ENCODE measurements at places on chromosomes 7 and 10.

DNA sequence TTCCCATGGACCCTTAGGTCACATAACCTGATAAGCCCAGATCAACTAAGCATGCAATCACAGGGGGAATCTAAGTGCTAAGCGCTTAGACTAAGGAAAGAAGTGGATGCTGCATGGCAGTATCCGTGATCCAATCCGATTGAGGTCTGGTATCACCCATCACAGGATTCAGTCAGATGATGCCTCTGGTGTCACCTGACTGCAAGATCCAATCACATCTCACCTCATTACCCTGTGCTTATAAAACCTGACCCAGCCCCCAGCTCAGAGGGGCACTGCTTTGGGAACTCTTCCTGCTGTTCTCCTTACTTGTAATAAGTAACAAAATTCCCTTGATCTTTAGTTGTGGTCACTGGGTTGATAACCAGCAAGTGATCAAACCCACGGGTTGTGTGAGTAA, 84.7 kb upstream of the TMEM168 start:
- no peak for DNase-seq

- no peak for DNase-seq
These were observed 65.6 kb upstream of the FAM171A1 start for GRCh38 chr10:15436696-15437095.

DNA sequence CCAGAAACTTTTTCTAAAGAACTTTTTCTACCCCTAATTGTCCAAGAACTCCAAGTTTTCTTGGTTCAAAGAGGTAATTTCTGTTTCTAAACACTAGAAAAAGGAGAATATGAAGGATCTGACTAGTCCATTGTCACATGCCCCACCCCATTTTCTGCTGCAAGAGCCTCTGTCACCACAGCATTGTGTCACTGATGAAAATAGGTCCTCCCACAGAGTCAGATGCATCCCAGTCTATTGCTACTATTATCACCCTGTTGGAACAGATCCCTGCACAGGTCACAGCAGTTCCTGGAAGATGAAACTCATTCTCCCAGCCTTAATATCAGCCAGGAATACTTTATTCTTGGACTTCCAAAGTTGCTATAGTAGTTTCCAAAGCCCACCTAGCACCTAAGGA, 7.5 kb upstream of the CFTR start:
- DNase-seq: no peak

- DNase-seq: no peak
These were observed 390.1 kb downstream of the NXPH1 start for GRCh38 chr7:8823486-8823885.

DNA sequence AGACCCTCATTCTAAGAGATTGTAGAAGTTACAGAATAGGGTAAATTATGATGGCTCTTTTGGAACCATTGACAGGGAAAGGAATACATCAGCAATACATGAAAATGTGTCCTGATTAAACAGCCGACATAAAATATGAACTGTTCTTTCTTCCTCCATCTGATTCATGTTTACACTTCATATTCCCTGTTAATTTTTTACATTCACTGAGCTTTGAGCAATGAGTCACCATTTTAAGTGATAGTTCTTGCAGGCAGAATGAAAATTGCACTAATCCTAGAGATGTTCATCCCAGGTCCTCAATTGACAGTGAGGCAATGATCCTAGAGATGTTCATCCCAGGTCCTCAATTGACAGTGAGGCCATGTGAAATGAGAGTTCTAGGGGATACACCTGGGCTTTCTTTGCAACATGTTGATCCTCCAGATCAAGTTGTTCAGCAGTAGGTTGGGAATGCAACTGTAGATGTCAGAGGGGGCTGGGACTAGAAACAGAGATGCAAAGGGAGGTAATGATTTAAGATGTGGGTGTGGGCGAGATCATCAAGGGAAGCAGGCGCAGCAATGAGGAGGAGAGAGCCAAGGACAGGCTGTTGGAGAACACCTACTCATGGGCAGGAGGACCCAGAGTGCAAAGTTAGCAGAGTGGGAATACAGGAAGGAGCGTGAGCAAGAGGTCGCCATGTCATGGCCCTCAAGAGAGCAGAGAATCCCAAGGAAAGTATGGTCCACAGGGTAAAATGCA, 138.7 kb downstream of the ZNF365 start:
- DNase-seq: no peak

DNA sequence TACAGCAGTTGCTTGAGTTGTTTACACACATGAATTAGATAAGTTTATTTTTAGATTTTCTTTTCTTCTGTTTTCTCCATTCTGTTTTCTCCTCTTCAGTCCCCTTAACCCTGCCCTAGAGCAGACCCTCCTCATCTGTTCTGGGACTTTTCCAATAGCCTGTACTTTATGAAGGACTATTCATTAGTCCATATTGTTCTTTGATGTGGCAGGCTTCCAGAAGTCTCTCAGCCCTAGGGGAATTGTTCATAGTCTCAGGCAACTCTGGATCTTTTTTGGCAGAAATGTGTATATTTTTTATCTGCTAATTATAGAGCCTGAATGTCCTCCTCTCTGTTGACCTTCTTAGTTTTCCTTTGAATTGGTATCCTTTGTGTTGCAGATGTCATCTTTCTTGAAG, 25.4 kb downstream of the KAT6B start:
- DNase-seq: no peak

DNA sequence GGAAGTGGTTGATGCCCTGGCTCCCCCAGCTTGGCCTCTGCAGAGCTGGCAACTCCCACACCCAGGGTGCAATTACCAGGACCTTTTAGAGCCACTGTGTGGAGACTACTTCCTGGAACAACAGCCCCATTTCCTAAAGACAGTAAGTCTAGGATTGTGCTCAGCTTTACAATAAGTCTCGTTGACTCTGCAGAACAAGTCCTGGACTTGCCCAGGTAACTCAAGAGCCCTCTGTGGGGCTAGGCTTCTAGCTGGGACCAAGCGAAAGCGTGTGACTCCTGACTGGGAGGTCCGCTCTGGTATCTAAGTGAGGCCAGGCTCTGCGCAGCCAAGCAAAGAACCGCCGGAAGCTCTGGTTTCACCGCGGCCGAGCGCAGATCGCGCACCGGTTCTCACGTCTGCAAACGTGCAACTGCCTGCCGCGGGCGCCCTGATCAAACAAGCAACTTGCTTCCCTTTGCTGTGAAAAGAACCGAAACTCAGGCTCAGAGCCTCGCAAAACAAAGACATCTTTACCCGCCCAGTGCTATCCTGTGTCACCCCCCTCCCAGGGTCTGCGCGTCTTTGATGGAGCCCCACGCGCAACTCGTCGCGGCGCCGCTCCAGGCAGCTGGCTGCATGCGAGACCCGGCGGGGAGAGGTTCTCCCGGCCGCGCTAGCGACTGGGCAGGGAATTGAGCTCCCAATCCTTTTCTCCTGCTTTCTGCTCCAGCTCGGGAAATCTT, 4.4 kb upstream of the PDLIM1 start:
- DNase-seq: no peak

DNA sequence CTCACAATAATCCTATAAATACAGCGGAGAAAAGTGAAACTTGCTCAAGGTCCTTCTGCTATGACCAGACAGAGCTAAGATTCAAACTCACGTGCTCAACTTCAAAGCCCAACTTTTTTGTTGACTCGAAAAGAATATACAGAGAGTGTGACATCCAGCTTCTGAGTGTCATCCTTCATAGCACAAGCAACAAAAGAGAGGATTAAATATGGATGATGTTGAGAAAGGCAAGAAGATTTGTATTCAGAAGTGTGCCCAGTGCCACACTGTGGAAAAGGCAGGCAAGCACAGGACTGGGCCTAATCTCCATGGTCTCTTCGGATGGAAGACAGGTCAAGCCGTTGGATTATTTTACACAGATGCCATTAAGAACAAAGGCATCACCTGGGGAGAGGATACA, 2.1 kb upstream of the FAM3C start:
- no peak for DNase-seq

GRCh38 chr10:22315455-22316285, 518 bp upstream of the COMMD3 start:
- DNase-seq: no peak

DNA sequence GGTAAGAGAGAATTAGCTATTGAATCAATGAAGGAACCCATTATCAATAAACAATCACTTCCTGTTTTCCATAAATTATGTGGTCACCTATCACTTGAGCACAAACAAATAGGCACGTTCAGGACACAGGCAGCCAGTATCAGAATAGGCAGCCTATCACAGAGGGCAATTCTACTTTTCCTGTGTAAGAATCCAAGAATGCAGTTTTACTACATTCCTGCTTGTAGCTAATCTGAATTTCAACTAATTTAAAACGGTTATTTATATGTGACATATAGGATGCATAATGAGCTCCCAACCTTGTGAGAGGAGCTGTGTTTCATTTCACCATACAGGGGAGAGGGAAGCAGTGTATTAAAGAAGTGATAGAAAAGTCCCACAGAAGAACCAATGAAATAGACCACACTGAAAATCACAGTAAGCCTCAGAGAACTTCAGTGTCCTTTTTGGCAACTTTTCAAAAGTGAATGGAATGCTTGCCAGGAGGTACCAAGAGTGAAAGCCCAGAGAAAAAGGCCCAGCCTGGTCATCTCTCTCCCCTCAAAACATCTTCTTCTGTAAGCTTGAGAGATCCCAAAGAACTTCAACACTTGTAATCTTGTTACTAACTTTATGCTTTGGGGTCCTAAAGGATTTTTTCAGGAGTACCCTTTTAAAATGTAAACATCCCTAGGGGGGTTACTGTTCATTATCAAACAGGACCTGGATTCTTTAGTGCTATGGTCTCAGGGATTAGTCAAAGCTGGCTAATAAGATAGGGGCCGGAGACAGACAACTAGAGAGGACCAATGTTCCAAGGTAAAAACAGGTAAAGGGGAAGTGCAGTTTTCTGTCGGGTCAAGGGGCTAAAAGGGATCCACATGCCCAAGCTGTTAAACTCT, 1.3 kb downstream of the IMMP2L start:
- DNase-seq: no peak

GRCh38 chr7:106071356-106071998, 40.6 kb downstream of the SYPL1 start:
- DNase-seq: no peak

DNA sequence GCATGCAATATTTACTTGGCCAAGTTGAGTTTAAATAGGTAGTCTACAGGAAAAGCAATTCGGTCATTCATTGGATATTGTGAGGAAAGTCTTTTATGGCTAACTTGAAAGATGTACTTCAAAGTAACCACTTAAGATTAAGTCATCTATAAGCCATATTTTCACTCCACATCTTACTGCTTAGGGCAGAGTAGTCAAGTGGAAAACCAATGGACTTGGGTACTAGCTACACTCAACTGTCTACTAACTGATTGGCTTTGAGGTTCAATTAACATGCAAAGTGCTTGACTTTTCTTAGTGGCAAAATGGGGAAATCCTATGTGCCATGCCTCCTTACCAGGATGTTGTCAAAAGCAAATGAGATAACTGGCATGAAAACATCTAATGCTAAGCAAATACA, 51.0 kb downstream of the CAV1 start:
- DNase-seq: no peak

- DNase-seq: no peak
These were observed 14.3 kb downstream of the CYP3A5 start for GRCh38 chr7:99665312-99666012.

DNA sequence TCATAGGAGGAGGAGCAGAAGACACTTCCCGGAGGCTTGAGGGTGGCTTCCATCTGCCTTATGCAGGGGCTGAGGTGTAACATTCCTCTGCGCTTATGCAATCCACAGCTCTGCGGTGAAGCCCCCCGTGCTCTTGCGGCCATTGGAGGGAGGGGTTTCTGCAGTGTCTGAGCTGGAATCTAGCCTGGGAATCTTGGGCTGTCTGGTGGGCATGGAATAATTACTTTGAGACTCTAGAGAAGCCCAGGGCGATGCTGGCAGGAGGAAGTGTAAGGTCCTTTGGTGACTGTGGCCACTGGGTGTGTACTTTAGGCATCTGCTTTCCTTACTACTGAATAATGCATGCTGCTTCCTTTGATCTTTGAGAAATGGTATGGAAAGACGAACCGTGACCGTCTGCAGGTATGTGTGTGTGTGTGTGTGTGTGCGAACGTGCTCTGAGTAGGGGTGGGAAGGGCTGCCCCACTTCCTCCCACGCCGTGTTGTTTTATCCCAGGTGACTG, 181.0 kb downstream of the PRPF18 start:
- no peak for DNase-seq

GRCh38 chr10:119653916-119654315, 2.7 kb downstream of the BAG3 start:
- DNase-seq: no peak

GRCh38 chr10:101562231-101562630, 25.8 kb downstream of the POLL start:
- no peak for DNase-seq

DNA sequence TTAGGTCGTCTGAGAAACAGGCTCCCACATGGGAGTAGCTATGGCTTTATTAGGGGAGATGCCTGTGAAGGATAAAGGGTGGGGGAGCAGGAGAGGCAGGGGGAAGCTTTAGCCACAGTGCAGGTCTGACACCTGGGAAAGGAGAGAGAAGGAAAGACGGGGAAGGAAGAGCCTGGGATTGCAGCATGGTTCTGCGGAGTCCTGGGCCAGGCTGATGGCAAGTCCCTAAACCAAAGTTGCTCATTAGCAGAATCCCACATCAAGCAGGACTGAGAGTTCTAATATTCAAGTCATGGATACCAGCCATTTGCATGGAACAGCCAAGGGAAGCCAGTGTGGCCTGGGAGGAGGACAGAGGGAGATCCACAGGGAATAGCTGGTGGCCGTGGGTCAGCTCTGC, 414.8 kb downstream of the RPS24 start:
- DNase-seq: no peak

DNA sequence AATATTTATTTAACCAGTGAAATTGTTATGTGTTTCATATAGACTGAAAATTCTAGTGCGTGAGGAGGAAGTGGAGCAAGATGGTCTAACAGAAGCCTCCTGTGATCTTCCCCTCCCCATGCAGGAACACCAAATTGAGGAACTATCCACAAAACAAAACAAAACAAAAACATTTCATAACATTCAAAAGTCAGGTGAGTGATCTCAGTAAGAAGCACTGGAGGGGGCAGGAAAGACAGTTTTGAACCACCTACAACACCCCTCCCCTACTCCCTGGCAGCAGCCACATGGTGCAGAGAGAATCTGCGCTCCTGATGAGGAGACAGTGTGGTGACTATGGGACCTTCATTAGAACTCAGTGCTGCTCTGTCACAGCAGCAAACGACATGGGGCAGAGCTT, 221.9 kb upstream of the SEMA3C start:
- no peak for DNase-seq

- DNase-seq: no peak
These were observed 4.6 kb upstream of the SLC13A1 start for GRCh38 chr7:123204206-123204835.

- DNase-seq: no peak
These were observed 117.5 kb downstream of the CAMK1D start for GRCh38 chr10:12466704-12467305.

DNA sequence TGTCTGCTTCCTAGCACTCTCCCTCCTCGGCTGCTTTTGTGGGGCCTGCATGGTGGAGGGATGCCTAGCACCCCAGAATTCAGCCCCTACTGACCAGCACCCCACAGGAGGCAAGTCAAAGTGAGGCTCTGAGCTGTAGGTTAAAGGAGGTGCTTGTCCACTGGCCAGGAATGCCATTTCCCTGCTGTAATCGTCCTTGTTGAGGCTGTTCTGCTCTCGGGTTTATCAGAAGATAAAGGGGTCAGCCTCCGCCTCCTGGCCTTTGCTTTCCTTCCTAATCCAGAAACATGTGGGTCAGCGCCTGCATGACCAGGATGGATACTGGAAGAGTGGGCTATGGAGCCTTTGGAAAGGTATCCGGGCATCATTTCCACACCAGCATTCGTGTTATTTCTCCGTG, 98.9 kb downstream of the MKI67 start:
- DNase-seq: no peak

- DNase-seq: no peak
These were observed 217.9 kb downstream of the GALNT17 start for GRCh38 chr7:71349682-71350481.

All from stimulated activated CD4-positive, alpha-beta T cell treated with anti-CD3 and anti-CD28 coated beads, TNF-alpha, amount 100 ng/mL, for 1 hour (primary cell).